Kidney (tissue), 22 donors: ENCODE measurements at places on chromosomes 1 and 21.

- DNase-seq: no peak
These were observed 155.1 kb downstream of the IGSF21 start for GRCh38 chr1:18262726-18263125.

- no peak for DNase-seq
These were observed 5.3 kb downstream of the HPCA start for GRCh38 chr1:32891630-32892029.

DNA sequence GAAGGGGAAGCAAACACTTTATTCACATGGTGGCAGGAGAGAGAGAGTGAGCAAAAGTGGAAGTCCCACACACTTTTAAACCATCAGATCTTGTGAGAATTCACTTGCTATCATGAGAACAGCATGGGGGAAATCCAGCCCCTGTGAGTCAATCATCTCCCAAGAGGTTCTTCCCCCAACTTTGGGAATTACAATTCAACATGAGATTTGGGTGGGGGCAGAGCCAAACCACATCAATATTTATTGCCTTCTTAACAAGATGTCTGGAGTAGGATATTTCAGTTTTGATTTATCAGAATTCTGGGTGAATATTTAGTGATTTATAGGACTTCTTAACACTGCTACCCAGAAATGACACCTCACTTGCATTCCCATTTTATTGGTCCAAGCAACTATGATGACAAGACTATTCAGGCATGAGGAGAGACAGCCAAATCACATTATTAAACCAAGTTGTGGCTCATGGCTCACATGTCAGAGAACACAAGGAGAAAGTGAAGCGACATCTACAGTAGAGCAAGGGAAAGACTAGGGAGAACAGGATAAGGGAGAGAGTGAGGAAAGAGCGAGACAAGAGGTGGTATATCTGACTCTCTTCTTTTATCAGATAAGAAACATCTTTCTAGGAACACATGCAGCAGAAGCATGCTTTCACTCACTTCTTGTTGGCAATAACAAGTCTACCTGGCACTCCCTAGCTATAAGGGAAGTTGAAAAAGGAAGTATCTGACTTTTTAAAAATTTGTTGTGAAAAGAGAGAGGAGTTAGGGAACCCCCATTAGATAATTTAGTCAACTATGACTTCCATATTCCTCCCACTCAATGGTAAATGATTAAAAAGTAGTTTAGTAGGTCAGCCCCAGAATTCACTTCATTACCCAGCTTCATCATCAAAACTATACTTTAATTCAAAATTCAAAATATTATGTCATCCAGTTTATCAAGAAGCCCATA is 36.6 kb upstream of the PTPRC start:
- DNase-seq: no peak

DNA sequence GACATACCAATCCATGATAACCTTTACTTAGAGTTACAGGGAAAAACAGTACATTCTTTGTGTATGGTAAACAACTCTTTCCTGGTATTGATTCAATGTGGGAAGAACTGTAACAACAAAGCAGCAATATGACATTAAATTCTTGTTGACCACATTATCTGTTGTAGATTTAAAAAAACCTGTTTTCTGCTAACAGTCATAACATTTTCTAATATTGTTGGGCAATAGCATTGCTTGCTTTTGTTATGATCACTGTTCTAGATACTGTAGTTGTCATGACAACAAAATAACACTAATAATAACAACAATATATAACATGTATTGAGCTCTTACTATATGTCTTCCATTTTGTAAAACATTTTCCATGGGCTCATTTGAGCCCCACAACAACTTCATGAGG is 54.2 kb downstream of the PDE4B start:
- no peak for DNase-seq

- DNase-seq: no peak
These were observed 87.1 kb upstream of the IPO9 start for GRCh38 chr1:201741763-201742342.

DNA sequence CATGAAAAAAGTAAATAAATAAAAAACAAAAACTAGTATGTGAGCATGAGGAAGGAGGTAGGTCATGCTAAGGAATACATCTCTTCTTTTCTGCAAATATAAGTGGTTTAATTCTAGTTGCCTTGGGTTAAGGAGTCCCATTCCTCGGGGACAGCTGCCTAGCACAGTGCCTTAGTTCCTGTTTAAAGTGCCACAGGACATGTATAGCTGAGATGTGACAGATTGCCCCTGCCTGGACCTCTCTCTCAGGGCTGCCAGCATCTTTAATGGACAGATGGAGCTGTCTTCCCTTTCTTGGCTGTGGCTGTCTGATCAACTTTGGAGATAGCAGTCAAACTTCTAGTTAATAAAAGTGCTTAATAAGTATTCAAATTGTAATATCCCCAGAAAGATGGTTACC is 50.0 kb downstream of the TSEN15 start:
- DNase-seq: no peak

DNA sequence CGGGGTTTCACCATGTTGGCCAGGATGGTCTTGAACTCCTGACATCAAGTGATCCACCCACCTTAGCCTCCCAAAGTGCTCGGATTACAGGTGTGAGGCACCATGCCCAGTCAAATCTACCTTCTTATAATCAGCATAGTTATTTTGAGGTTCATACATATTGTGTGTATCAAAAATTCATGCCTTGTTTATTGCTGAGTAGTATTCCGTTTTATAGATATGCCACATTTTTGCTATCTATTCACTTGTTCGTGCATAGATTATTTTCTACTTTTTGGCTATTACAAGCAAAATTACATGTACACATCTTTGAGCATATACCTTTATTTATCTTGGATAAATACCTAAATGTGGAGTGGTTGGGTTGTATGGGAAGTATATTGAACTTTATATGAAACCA is 344.9 kb downstream of the CAMTA1 start:
- DNase-seq: no peak

DNA sequence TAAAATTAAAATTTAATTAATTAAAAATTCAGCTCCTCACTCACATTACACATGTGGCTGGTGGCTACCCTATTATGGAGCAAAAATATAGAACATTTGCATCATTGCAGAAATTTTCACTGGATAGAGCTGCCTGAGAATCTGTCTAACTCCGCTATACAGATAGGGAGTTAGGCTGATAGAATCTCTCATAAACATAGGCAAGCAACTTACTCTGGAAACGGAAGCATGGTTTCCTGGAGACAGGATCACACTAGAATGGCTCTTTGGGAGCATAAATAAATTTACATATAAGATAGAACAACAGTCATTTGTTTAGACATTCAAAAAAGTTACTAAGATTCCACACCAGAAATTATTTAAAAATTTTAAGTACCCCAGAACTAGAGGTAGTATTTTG is 12.2 kb upstream of the LAMC2 start:
- no peak for DNase-seq
